ENCODE measurements at places on chromosomes 4 and X. TPM values are rescaled to one million over a fixed set of nuclear protein-coding genes. Genes with fewer than 3 reads are reported as not detected.

Gene TMSB15A
- total RNA-seq = not detected

Gene TNMD
- not detected for total RNA-seq

Gene ARMCX1
- 16.1 TPM for total RNA-seq

Gene GLRA3
- not detected for total RNA-seq

Gene CXCL5
- total RNA-seq = not detected

DNA sequence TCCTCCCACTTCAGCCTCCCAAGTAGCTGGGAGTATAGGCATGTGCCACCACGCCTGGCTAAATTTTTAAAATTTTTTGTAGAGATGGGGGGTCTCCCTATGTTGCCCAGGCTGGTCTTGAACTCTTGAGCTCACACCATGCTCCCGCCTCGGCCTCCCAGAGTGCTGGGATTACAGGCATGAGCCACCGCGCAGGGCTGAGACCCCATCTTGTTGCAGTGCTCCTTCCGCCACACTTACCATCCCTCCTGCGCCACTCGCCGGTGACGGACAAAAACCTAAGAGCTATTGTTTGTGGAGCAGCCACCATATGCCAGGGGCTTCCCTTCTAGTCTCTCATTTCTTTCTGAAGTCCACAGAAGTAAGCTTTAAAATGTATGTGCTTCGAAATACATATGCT is 34.5 kb downstream of the NSG1 start:
- no peaks in the 10 kb centered on the region for H3K36me3 ChIP-seq
- H3K27me3 ChIP-seq = no peaks in the 10 kb centered on the region
- no peak for DNase-seq

DNA sequence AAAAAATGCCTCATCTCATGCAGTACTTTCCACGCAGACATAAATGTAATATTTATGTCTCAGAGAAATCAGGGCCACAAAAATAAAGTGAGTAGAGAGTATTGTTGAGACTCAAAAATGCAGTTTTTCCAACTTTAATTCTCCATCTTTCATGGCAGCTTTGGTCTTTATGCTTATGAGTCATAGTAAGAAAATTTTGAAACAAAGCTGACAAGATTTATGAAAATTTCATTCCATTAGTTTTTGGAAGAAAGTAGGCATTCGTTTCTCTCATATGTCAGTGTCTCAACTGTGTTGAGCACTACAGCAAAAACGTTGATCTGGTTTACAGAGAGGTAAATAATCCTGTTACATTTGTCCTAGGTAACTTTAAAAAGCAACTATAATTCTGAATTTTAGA is 656.8 kb downstream of the IQCM start:
- no peaks in the 10 kb centered on the region for H3K27me3 ChIP-seq
- no peak overlapping the region for H3K4me3 ChIP-seq
- H3K36me3 ChIP-seq = no peaks in the 10 kb centered on the region

DNA sequence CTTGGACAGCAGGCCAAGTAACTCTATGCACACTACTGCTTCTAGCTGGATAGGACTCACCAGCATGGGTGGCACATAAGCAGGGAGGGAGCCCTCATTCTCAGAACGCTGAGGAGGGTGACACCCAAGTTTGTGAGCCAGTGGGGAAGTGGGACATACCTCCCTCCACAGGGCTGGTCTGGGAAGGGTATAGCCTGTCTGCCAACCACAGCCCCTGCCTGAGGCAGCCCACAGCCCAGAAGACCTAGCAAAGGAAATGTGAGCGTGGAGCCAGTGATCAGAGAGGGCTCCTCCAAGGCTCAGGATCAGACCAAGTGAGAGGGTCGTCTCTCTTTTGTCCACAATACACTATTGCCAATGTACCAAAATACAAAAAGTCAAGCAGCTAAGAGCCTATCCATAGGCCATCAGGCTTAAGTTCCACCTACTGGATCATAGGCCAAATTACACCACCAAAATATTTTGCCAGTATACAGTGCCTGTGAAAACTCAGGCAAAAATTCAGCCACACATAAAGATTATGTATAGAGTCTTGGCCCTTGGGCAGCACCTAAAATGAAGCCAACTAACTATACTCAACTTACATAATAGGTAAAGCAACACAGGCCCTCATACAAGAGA is 1203.1 kb downstream of the PCDH18 start:
- no peak overlapping the region for H3K4me3 ChIP-seq
- DNase-seq = no peak
- no peak overlapping the region for H3K27ac ChIP-seq
- no peaks in the 10 kb centered on the region for H3K36me3 ChIP-seq

- H3K27ac ChIP-seq = no peak overlapping the region
- H3K4me3 ChIP-seq = no peak overlapping the region
- H3K27me3 ChIP-seq = no peaks in the 10 kb centered on the region
- peaks cover 9% of the 10 kb centered on the region for H3K4me1 ChIP-seq
- peak; percentile 49 for DNase-seq
- H3K36me3 ChIP-seq = no peaks in the 10 kb centered on the region
These were observed 71.0 kb upstream of the AFAP1 start for GRCh38 chr4:8010618-8011017.

- no peaks in the 10 kb centered on the region for H3K36me3 ChIP-seq
- H3K4me3 ChIP-seq = no peak overlapping the region
These were observed 55.4 kb downstream of the KCNIP4 start for GRCh38 chr4:21893136-21893535.
